ENCODE measurements at places on chromosomes 6 and 20.

GRCh38 chr6:138882369-138883017 lies 86.6 kb downstream of the ECT2L start:
- DNase-seq = no peak

DNA sequence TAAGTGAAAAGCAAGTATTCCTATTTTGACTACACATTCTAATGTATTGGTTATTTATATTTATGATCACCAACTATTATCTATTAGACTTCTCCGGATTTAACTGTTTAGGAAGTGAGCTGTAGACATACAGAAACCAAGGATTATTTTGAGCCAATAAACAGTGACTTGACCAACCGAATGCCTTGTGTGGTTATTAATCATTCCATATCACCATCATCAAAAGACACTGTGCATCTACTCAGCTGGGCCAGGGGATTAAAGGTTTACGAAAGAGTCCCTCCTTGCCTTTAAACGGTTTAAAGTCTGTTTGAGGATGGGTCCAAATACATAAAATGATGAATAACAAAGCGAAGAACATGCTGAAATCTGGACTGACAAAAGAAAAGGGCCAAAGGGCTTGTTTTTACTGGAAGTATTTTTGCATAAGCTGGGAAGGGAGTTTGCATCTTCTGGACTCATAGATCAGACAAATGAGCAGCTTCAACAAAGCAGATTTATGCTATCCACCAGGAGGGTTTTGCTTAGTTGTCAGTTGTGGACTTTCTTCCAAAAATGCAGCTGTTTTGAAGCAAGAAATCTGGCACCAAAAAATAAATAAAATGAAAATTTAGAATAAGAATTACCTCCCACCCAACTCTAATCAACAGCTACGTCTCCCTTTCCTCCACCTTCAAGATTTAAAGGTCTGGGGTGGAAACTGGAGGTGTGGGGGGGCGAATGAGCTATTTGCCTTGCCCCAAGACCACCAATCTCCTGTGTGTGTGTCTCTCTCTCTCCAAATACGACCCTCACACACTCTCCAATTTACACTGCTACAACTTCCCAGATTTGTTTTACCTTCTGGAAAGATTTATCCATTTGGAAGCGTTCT lies 33.6 kb upstream of the ID4 start:
- DNase-seq = no peak

GRCh38 chr6:34161857-34162515 lies 16.1 kb upstream of the GRM4 start:
- DNase-seq = no peak

GRCh38 chr20:48761023-48761785 lies 66.6 kb downstream of the PREX1 start:
- peak; percentile 38 for DNase-seq

- no peak for DNase-seq
Observed at GRCh38 chr6:139144490-139145085, 9.7 kb downstream of the HECA start.

DNA sequence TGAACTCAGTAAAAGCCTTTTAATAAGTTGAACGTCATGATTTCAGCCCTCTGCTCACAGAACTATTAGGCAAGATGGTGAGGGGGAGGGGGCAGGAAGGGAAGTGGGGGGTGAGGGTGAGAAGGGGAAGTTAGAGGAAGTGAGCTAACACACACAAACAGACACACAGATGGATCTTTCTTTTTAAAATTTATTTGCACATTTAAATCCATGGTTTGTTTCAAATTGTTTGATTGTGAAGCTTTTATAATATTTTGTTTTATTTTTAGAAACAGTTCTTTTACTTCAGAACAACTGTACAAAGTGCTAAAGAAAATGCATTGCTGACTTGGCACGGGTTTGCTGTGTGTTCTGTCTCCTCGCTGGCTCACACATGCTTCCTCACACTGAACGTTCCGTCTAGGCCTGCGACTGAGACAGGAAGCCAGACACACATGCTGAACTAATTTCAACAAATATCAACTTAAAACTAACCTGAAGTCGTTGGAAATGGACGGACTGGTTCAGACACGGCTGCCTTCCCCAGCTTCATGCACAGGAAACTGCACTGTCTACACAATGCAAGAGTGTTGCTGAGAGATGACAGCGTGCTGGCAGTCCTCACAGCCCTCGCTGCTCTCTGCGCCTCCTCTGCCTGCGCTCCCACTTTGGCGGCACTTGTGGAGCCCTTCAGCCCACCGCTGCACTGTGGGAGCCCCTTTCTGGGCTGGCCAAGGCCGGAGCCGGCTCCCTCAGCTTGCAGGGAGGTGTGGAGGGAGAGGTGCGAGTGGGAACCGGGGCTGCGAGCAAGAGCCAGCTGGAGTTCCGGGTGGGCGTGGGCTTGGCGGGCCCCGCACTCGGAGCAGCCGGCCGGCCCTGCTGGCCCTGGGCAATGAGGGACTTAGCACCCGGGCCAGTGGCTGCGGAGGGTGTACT lies 8.1 kb upstream of the ZBP1 start:
- DNase-seq = no peak

DNA sequence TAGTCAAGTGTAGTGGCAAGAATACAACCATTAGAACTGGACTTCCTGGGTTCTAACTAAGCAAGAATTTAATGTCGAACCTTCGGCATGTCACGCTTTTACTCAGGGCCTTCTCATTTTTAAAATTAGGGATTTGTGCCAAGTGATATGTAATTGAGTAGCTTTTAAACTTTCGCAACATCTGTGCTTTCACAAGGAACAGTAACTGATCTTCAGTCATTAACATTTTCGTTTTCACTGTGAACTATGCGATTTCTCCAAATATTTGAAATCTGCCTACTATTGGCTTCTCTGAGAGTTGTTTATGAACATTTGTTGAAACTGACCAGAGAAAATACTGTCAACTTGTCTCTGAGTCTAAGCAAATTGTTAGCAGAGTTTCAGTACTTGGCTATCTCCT lies 27.6 kb downstream of the GRM1 start:
- DNase-seq = no peak

DNA sequence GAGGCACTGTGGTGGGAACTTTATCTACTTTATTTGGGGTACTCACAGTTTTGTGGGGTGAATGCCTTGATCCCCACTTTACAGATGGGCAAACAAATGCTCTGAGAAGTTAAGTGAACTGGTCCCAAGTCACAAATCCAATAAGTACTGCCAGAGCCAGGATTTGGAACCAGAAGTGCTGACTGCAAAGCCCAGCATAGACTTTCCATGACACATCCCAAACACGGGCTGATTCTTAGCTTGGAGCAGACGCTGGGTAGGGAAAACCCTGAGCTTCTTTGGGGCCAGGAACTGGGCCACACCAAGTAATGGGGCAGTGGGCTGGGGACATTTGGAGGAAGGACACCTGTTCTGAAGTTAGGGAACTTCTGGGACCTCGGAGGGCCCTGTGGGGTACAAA lies 20.3 kb downstream of the RIN2 start:
- DNase-seq = no peak

DNA sequence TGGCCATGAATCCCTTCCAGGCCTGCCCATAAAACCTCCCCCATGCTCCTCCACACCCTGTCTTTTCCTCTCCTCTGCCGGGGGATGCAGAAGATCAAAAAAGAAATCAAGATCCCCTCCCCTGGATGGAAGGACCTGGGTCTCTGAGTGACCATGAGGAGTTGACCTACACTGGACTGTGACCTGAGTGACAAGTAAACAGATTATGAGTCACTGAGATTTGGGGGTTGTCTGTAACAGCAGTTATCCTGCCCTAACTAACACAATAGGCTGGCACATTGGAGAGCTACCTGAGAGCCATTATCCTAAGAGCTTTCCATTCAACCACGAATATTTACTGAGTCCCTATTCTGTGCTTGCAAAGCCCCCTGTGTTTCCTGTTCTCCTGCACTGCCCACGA lies 28.4 kb upstream of the SIRPA start:
- no peak for DNase-seq

GRCh38 chr20:5328268-5328667 lies 11.5 kb upstream of the PROKR2 start:
- no peak for DNase-seq

- no peak for DNase-seq
Observed at GRCh38 chr20:50794181-50794845, 548 bp upstream of the BCAS4 start.

- DNase-seq = no peak
Observed at GRCh38 chr6:136470044-136470443, 80.2 kb downstream of the MAP7 start.

DNA sequence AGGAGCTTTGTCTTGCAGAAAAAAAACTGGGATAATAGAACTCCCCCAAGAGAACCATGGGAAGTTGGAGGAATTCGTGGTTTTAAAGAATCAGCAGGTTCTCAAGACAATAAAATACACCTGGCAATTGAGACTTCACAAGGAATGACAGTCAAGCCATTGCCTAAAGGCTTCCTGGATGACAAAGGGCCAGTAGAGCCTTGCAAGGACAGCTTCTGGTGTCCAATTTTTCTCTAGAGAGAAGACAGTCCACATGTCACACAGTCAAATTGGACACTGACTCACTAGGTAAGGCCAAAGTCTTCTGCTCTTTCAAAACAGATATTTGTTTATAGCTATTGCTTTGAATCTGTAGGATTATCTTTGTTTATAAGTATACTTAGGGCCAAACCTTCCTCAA lies 80.3 kb upstream of the BMP5 start:
- DNase-seq = no peak

GRCh38 chr6:35557239-35557638 lies 44.5 kb upstream of the TULP1 start:
- no peak for DNase-seq

DNA sequence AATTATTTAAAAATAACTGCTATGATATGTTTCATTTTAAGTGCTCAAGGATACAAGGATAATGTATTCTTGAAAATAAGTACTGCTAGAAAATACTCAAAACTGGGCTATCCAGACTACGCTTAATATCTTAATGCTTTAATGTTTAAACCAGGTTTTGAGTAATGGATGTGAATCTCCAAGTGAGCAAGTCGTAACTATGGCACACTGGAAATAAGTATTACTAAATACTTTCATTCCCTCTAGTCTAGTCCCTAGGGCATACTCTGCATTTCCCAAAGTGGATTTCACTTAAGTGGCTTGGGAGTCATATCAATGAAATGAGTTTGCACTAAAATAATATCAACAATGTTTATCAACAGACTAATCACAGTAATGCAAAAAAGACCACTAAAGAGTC lies 48.1 kb downstream of the HMGCLL1 start:
- DNase-seq = no peak

GRCh38 chr20:49559411-49560081 lies 8.4 kb downstream of the PTGIS start:
- no peak for DNase-seq

GRCh38 chr6:15628499-15629131 lies 34.2 kb downstream of the DTNBP1 start:
- DNase-seq = peak; percentile 19

GRCh38 chr20:47032933-47033578 lies 138.4 kb downstream of the EYA2 start:
- no peak for DNase-seq

- DNase-seq = no peak
Observed at GRCh38 chr20:9884061-9884460, 45.2 kb upstream of the PAK5 start.

- DNase-seq = no peak
Observed at GRCh38 chr6:108883172-108883571, 35.0 kb downstream of the ARMC2 start.

DNA sequence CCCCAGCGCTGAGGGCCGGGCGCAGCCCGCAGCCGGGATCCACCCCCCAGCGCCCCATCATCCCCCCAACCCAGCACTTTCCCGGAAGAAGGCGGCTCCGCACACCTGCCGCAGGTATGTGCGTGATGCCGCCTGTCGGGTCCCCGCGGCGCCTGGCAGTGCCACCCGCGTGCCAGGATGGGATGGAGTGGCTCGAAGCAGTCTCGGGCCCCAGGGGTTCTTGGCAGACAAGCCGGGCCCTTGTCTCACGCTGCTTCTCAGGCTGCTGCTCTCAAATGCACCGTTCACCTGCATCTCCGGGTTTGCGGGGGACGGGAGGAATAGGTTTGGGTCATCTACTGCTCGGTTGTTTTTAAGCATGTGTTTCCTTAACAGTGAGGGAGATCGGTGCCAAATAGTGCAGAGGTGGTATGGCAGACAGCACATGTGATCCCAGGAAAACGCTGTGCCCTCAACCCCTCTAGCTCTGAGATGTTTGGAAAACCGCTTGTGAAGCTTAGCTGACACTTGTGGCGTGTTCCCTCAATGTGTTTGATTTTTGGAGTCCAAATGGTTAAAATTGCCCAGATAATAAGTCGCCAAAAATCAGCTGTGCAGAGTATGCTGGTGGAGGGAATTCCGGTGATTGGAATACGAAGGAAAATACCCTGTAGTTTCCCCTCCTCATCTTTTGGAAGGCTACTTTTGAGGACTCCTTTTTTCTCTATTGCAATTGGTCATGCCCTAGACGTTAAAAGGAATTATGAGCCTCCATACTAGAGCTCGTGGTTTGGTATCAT lies 926 bp downstream of the MYLIP start:
- no peak for DNase-seq

GRCh38 chr6:131807321-131807643 lies 538 bp upstream of the ENPP1 start:
- no peak for DNase-seq

DNA sequence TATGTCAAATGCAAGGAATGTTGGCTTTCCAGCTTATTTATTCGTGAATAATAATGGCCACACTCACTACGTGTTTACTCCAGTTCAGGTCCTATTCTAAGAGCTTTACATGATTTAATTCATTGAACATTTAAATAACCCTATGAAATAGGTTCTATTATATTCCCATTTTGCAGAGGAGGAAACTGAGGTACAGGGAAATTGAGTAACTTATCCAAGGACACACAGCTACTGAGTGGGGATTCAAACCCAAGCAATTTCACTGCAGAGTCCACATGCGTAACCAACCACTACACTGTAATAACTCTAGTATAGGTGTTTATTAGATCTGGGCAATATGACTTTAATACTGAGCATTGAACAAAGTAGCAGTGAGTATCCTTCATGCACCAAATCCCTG lies 12.3 kb upstream of the SLC13A3 start:
- DNase-seq = no peak

DNA sequence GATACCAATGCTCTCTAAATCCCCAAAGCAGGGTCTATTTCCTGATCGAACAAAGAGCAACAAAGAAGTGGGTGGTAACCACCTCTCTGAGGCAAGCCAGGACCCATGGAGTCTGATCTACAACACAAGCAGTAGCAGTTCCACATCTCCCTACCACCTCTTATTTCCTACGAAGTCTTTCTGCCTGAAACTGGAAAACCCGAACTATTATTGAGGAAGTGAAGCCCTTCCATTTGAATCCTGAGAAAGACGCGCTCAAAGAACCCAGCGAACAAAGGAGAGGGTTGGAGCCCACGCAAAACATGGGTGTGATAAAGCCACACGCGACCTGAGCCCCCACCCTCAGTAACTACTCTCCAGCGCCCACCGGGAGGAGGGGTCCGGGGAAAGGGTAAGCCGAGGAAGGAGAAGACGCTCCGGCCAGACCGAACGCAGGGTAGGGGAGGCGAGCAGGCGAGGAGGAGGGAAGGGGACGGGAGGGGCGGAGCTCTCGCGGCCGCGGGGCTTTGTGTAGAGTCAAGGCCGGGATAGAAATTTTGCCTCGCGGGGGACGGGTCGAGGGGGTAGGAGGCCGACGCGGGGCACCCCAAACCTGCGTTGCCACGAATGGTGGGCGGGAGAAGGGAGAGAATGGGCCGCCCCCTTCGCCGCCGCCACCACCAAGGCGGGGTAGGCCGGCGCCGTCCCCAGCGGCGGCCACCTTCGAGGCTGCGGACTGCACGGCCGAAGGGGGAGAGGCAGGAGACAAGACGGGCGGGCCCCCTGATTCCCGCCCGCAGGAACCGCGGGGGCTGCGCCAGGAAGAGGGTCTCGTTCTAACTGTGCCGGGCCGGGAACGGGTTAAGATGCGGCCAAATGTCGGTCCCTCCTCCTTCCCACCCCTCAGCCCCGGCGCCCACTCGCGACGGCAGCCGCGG lies 802 bp downstream of the HDAC2 start:
- peak; percentile 34 for DNase-seq

- no peak for DNase-seq
Observed at GRCh38 chr20:25293507-25293906, 45.6 kb downstream of the PYGB start.
